RPMI8226 (cell line): ENCODE measurements at places on chromosomes 4 and X.
A peak's percentile ranks its signal among the peaks of the same experiment; 100 is the strongest.

DNA sequence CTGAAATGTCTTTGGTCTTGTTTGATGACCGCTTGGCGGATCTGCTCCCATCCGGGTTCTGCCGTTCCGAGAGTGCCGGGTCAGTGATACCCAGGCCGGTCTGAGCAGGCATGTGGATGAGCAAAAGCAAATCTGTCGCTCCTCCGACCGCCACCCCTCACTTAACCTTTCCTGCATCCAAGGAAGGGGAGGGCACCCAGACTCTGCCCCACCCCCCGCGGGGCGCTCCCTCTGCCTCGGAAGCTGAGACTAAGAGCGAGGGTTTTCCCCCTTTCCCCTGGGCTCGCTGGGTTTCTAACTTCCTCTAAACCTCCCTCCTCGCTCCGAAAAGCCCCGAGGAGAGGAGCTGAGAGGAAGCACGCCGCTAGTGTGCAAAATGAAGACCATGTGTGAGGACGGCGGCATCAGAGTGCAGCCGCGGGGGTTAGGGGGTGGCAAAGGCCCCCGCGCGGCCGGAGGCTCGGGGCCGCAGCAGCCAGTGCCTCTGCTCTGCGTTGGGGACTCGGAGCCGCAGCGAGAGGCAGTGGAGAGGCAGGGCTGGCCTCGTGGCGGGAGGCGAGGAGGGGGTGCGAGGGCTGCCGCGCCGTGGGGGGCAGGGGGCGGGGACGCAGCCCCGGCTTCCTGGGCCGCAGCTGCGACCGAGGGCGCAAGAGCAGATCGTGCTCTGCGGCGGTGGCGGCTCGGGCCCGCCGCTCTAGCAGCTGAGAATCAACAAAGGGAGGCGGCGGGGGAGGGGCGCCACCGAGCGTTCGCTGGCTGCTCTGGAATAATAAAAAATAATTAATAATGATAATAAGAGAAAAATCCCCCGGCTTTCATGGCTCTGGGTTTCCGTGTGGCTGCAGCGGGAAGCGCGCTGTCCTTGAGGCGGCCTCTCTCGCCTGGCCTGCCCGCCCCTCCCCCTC is 55.8 kb upstream of the BCOR start:
- peak; percentile 82 for DNase-seq

GRCh38 chrX:45385757-45386156 is 185.1 kb upstream of the DIPK2B start:
- no peak for DNase-seq

DNA sequence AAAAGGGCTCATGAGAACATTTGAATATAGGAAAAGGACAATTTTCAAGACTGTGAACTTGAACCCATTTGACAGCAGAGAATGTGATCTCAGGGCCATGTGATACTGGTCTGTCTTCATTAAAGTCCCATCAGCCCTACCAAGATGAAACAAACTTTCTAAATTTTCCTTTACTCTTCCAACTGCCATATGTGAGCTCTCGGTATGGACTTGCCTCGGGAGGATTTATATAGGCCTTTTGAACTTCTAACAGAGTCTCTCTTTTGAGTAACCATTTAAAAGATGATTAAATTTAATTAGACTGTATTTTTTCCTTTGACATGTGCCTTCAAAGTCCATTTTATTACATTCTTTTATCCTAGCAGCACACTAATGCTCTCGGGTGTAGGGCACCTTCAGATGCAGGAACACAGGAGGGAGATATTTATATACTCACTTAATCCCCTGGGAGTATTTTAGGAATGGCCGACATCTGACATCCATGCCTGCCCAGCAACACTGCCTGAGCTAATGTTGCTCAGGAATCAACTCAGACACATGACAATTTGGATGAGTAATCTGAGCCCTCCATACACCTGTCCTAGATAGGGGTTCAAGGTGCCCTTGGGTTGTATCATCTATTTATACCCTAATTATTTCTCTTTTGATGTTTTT is 155.0 kb downstream of the SLC7A11 start:
- no peak for DNase-seq

DNA sequence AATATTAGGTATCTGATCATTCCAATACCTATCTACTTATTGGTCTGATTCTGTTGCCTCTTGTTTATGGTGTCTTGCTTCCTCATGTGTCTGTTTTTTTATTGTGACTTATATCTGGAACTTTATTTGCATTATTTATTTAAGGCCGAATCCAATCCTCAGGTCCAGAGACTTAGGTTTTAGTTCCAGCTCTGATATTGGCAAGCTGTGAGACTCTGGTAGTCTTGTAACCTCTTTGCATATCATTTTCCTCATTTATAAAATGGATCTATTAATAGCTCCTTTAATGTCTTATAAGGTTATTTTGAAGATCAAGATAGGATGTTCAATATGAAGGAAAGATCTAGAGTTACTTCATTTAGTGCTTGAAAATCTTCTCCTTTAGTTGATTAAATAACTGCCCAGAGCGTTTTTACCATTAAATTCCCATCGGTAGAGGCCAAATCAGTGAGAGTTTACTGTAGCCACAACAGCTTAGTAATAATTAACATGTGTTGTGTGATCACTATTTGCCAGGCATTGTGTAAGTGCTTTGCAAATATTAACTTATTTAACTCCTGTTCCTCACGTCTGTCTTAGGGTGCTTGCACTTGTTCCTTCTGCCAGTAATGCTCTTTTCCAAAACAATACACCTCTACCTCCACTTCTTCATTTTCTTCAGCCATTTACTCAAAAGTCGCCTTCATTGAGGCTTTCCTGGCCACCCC is 82.2 kb downstream of the CC2D2A start:
- no peak for DNase-seq

DNA sequence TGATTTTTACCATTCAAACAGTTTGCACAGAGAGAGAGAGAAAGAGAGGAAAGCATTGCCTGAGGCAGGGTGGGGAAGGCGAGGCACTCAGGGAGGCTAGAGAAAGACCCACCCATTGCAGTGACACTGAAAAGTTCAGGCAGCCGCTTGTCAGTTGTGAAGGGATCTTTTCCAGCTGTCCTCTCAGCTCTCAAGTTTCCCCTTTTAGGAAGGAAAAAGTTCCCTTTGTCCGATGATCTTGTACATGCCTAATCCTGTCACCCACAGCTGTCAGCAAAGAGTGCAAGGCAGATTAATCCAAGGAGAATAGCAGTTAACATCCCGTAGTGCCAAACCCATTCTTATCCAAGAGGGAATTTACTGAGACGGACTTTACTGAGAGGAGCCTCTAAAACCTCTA is 255.0 kb downstream of the MAGEB5 start:
- DNase-seq = no peak

DNA sequence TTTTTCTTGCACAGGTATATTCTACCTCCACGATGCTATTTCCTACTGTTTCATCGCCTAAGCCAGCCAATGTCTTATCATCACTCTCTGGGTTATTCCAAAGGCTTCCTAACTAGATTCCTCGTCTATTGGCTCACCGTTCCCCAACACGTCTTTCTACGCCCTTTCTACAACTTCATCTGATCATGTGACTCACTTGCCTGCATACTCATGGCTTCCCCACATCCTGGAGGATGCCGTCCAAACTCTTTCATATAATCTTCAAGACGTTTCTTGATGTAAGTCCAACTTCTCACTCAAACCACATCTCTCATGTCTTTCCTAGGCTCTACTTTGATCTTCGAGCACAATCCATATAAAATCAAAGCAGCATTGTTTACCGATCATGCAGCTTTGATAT is 322.0 kb upstream of the PPARGC1A start:
- no peak for DNase-seq

DNA sequence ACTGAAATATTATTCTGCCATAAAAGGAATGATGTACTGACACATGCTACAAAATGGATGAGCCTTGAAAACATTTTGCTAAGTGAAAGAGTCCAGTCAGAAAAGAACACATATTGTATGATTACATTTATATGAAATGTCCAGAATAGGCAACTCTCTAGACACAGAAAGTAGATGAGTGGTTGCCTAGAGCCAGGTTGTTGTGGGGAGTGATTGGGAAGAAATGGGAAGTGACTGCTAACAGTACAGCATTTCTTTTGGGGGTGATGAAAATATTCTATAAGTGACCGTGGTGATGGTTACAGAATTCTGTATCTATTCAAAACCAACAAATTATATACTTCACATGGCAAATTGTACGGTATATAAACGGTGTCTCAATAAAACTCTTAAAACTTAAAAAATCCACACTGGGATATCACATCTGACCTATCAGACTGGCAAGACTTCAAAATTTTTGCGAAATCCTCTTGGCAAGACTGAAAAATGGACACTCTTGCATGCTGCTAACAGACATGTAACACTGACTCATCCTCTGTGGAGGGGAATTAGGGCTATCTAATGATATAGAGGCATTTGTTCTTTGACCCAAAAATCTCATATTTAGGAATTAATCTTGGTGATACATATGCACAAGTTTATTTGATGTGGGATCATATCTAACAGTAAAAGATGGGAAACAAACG is 71.8 kb downstream of the FAM13A start:
- DNase-seq = no peak

GRCh38 chrX:4994855-4995254 is 1233.8 kb downstream of the NLGN4X start:
- DNase-seq = no peak

DNA sequence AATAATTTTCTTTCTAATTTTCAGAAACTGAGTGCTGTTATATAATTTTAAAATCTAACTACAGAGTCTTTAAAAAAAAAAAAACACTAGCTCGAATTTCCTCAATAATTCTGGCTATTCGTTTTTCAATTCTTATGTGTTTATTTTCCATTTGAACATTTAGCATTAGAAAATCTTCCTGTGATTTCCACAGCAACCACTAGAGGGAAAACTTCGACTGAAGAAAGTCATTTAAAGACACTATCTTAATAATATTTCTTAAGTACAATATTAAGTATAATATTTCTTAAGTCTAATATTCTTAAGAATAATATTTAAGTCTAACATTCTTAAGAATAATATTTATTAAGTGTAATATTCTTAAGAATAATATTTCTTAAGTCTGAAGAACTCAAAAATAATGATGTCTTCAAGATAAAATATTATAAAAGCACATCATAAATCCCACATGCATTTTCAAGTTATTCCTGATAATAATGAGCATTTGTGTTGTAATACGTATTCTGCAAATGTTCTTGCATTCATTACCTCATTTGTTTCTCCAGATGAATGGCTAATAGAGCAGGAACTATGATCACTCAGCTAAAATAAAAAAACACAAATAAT is 118.4 kb upstream of the WDR17 start:
- peak; percentile 9 for DNase-seq

DNA sequence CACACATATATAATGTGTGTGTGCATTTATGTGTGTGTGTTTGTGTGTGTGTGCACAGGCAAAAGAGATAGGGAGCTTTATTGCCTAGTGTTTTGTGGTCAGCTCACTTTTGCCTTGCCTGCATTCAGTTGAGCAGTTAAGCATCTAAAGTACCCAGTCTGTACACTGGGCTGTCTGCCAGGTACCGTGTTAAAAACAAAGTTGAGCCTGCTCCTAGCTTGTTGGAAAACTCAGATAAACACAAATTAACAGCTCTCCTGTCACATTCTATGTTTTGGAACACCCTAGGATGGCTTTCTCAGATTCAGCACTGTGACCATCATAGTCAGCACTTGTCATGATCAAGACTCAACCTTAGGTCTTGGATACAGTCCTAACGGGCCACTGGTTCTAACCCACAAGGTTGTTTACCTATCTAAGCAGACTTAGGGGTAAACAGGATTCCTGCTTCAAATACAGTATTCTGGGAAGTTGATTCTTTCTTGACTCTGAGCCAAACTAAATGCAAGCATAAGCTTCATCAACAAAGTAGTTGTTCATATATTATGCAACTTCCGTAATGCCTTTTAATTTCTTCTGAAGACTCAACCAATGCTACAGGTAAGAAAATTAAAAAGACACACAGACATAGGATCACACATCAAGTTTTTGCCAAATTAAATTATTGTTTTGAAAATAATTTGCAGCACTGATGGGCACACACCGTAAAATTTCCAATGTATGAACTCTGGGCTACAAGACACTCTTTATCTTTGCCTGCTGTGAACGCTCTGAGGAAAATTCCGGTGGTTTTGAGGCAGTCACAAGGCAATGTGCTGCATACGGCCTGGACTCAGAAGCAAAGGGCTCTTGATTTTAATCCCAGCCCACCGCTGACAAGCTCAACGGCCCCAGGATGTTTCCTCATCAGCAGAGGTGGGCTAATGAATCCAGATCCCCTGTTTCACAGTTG is 11.3 kb upstream of the CD99 start:
- peak; percentile 75 for DNase-seq

DNA sequence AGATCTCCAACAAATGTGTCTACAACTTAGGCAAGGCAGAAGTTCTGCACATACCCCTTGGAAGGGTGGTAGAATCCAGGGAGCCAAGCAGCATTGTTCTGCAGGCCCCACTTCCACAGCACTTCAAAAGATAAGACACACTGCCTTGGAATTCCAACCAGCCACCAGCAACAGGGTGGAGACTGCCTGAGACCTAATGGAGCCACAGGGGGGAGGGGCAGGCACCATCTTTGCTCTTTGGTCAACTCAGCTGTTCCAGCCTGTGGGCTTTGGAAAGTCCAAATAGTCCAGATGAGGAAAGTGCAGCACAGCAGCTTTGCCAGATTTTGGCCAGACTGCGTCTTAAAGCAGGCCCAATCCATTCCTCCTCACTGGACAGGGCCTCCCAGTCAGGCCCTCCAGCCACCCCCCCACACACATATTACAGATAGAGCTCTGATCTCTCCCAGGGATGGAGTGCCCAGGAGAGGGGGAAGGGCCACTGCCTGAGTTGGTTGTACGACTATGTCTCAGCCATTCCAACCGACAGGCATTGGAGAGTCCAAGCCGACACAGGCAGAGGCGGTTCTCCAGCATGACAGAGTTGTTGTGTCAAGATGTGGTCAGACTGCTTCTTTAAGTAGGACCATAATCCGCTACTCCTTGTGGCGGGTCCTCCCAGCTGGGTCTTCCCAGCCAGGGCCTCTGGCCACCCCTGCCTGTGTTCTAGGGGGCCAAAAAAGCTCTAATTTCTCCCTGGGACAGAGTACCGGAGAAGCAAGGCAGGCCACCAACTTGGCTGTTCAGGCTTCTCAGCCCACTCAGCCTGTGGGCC is 42.5 kb upstream of the ANTXR2 start:
- DNase-seq = no peak

GRCh38 chrX:139332441-139332840 is 198.1 kb upstream of the F9 start:
- DNase-seq = no peak

- no peak for DNase-seq
Observed at GRCh38 chrX:63702556-63702955, 82.5 kb downstream of the ARHGEF9 start.

GRCh38 chr4:181364504-181364903 is 878.7 kb upstream of the TENM3 start:
- DNase-seq = no peak

DNA sequence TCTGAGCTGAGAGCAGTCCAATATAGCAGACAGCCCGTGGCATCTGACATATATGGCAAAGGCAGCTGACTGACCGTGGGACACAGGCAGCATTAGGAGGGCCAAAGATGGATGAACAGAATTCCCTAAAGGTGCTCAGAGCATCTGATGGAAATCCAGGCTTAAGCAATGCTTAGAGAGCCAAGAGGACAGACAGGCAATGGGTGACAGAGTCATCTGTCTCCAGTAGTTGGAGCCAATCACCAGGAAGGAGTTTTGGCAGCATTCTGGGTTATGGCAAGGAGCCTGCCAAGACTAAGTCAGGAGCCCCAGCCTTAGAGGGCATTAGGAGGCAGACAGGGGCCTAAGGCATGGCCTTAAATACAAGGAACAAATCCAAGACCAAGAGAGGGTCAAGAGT is 153.3 kb upstream of the USP9X start:
- peak; percentile 28 for DNase-seq
